Astrocyte of the cerebellum (primary cell): ENCODE measurements at places on chromosomes 16 and 17.

GRCh38 chr17:70096861-70097260, 21.8 kb downstream of the KCNJ16 start:
- DNase-seq: no peak

DNA sequence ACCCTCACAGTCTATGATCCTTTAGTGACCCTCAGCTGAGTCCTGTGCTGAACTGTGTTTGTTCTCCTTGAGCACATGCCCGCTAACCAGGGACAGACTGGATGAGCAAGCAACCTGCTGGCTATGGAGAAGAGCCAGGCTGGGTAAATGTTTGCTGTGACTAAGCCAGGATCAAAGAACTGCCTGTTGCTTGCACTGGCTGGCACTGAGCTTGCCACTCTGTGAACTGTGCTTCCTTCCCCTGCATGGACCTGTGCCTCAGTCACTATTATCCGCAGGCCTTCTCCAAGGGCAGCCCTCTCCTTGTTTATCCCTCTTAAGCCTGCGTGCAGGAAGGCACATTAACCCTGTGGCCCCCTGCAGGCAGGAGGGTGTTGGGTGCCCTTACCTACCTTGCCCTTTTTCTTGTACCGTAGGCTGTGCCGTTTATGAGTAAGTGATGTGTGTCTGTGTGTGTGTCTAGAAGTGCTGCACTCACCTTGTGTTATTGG, 7.4 kb downstream of the PNPO start:
- DNase-seq: no peak

GRCh38 chr16:6146874-6147425, 1049.4 kb upstream of the EEF2KMT start:
- DNase-seq: no peak

GRCh38 chr16:82748026-82748425, 121.3 kb downstream of the CDH13 start:
- DNase-seq: peak; percentile 82

- DNase-seq: no peak
These were observed 58.3 kb downstream of the B9D1 start for GRCh38 chr17:19304209-19304608.

GRCh38 chr17:65434251-65434650, 127.2 kb downstream of the AXIN2 start:
- DNase-seq: peak; percentile 13

- DNase-seq: no peak
These were observed 99.5 kb downstream of the HS3ST3A1 start for GRCh38 chr17:13502263-13502662.
